HT-29 (cell line): ENCODE measurements at places on chromosomes 5 and 9.

DNA sequence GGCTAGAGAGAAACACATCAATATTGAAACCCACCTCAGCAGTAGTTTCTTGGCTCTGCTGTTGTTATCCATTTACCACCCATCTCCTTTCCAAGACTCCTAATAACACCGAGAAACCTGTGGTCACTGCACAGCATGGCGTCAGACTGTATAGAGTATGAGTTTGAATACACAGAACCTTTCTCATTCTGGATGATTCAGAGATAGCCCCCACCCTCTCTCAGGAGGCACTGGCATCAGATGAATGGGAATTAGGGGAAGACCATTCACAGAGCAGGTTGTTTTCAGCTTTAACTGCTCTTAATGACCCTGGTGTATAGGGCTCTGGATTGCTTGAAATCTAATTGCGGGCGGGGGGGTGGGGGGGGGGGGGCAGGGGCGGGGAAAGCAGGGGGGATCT lies 86.7 kb downstream of the GPR21 start:
- no peak for DNase-seq

DNA sequence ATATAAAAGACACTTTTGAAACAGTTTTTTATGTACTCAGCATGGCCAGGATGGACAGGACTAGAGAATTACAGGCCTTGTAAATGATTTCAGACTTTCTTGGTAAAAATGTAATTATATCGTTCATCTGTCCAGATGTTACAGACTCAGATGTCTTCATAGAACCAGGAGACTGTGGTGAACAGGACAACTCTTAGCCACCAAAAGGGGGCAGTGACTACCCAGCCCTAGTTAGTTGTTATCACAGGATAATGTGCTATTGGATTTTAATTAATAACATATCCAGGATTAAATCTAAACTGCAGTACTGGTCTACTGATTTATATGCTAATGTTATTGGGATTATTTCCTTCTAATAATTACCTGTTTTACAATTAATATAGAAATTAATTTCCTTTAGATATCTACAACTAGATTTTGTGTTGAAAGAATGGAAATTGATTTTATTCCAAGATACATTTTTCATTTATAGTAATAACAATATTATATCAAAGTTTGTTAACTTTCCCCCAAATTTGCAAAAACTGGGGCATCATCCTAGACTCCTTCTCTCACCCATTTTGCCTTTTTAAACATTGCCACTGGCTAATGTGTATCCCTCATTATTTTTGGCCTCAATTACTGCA lies 99.4 kb downstream of the MTREX start:
- peak; percentile 62 for DNase-seq

- DNase-seq = no peak
These were observed 112.2 kb downstream of the PIP5K1B start for GRCh38 chr9:68817079-68817875.

GRCh38 chr5:154478224-154478565 lies at the start of gene HAND1:
Gene HAND1, minus strand, starts transcription at chr5:154478227. Its CDS starts 219 bp downstream, at chr5:154478008.
- DNase-seq = no peak

- no peak for DNase-seq
These were observed 2.3 kb downstream of the ANXA2R start for GRCh38 chr5:43037636-43038495.

- DNase-seq = no peak
These were observed 13.8 kb downstream of the NACC2 start for GRCh38 chr9:136081113-136081825.

DNA sequence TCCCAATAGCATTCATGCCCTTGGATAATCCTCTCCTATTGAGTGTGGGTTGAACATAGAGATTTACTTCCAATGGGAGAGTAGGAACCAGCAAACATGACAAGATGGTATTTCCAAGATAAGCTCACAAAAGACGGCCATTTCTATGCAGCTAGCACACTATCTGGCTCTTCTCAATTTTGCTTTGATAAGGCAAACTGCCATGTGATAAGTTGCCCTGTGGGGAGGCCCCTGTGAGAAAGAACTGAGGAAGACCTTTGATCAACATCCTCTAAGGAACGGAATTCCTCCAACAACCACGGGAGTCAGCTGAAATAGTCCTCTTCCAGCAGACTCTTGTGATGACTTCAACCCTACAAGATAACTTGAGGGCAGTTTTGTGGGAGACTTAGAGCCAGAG lies 211.9 kb upstream of the TRPM3 start:
- no peak for DNase-seq

- DNase-seq = no peak
These were observed 163.2 kb downstream of the LPAR1 start for GRCh38 chr9:110874963-110875674.

DNA sequence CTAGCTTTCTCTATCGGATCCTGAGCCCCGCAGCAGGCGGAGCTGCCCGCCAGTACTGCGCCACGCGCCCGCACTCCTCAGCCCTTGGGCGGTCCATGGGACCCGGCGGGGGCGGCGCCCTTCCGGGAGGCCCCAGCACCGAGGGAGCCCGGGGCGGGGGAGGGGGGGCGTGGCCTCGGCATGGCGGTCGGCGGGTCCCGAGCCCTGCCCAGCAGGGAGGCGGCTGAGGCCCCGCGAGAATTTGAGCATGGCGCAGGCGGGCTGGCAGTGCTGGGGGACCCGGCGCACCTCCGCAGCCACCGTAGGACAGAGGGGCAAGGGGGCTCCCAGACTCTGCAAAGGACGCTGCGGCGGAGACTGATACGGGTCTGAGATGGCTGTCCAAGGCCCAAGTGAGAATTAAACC lies 6.8 kb downstream of the ZDHHC11B start:
- no peak for DNase-seq

DNA sequence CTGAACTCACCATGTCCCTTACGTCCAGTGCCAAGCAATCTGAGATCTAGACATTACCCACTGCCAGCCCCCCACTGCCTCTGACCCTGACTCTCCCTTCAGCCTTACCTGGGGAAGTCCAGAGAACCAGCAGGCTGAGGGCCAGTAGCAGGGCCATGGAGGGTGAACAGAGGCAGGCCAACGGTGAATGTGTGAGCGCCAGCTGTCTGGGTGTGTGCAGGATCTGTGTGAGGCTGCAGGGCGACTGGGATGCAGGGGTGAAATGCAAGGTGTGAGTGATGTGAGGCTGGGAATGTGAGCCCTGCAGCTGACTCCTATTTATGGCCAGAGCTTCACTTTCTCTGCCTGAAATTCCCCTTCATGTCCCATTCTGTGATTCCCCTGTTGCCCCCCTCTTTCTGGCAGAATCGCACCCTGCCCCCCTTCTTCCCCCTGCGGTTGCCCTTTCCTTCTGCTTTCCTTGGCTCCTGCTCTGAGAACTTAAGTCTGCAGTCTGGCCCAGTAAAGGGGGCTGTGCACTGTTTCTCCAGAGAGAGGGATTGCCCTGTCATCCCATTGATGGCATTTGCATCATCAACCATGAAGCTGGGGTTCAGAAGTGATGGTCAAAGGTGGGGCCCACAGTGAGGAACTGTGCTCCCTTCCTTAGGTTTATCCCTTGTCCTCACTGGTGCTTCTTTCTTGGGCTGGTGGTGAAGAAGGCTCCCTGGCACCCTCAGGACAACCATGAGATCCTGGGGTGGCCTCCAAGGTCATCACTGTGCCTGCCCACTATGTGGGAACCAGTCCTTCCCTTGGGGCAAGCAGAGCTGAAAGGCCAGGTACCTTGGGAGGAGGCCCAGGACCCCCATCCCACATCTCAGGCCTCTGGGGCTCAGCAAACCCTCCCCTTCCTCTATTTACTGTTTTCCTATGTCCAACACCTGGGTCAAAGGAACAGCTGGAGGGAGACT lies at the start of gene CCL19:
Gene CCL19 (minus strand): TSS at position 294 of the 953 bp plus-strand sequence. CDS start 137 bp downstream, at position 157.
- DNase-seq = no peak

DNA sequence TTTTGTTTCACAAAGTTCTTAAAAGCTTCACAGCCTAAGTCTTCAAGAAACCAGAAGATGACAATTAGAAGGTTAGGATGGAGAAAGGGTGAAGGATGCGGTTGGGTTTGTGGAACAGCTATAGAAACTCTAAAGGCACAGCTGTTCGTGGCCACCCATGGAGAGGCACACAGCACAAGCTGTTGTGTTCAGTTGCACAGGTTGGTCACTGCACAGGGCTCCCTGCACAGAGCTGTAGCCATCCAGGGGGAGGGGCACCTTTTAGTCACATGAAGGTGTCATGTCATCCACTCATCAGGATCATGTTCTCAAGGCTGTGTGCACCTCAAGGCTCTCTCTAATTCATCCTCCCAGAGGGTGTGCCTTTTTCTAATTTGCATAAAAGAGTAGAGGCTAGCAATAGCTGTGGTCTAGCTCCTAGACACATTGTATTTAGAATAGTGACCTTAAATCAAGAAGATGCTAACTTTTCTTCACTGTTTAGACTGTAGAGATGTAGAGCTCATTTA lies 5.0 kb upstream of the RASGRF2 start:
- no peak for DNase-seq
